T-helper 22 cell (primary cell): ENCODE measurements at places on chromosomes 16 and 17.

- DNase-seq, result no peak
Observed at GRCh38 chr17:15012351-15012980, 252.7 kb downstream of the PMP22 start.

DNA sequence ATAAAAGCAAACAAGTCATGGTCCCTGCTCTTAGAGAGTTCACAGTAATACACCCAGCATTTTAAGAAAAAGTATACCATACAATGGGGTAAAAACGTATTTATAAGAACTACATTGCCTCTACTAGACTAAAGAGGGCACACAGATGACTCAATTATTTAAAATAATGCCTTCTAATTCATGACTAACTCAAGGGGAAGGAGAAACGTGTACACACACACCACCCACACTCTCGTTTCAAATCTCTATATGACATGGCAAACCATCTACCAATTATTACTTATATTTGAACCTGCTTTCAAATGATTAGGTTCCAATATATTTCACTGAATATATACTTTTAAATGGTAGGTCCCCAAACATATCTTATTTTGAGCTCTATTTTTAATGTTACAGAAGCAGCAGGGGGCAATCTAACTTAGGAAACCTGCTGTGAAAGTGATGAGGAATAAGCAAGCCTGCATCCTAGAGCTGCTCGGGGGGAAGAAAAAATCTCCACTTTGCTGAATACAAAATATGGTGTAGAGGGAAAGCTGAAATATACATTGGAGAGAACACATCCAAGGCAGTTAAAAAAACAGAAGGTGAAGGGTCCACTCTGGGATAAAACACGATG lies 232.4 kb upstream of the PSMD7 start:
- DNase-seq, result no peak

- no peak for DNase-seq
Observed at GRCh38 chr17:17722081-17722905, 41.0 kb downstream of the RAI1 start.

GRCh38 chr16:18050777-18051176 lies 285.8 kb downstream of the NPIPA8 start:
- DNase-seq, result no peak

DNA sequence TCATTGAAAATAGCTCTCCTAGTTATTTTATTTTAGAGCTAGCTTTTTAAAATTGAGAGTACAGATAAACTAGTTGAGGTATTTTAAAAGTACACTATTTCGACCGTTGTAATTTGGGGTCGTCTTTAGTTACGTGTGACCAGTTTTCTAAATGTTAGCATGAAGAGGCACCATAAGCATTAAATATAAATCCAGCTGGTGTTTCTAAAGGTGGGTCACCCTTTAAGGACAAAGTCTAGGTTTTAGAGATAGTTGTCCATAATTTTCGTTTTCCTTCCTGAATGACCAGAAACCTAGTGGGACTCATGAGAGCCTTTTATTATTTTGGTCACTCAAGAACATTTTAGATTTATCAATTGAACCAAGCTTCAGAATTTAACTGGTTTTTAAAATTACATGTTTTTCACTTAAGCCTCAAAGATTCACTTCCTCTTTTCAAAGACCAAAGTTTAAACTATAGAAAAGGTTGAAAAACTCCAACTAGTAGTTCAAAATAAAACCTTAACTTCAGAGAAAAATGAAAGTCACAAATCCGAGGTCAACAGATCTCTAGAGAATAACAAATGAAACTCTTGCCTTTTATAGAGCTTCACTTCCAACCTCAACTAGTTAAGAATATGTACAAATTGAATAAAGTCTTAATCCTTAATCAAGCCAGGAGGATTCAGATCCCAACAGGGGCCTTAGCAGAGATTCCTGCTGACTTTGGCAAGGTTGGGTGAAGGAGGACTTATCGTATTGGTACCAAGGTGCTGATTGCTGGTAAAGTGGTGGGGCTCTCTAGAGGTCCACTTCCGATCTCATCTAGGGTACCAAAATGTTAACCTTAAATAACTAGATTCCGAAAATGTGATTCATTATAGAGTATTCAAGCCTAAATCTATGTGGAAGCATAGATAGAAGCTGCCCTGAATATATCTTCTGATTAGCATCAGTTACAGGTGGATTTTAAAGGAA lies 32.5 kb downstream of the PHKB start:
- DNase-seq, result no peak

DNA sequence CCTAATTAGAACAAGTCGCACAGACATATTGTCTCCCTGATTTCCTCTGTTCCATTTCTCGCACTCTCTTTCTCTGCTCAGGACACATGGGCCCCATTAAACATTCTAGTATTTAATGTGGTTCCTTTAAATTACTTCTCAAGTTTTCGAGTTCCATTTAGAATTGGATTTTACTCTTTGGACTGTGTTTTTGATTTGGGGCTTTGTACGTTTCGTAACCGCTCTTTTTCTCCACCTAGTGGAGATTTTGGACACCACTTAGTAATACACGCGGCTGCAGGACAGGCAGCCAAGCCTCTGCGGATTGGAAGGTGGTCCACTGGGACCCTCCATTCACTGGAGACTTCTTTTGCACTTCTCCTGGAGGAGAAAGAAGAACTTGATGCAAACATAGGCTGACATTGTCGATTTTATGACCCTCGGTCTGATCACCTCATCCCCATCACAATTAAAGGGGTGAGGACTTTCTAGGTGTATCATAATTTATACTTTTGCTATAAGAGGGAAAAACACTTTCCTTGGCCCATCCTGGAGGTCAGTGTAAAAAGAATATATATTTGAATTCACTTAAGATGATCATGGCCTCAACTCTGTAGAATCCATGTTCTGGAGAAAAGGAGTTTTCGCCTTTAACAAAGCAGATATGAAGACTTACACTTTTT lies 85.7 kb downstream of the NOG start:
- no peak for DNase-seq

DNA sequence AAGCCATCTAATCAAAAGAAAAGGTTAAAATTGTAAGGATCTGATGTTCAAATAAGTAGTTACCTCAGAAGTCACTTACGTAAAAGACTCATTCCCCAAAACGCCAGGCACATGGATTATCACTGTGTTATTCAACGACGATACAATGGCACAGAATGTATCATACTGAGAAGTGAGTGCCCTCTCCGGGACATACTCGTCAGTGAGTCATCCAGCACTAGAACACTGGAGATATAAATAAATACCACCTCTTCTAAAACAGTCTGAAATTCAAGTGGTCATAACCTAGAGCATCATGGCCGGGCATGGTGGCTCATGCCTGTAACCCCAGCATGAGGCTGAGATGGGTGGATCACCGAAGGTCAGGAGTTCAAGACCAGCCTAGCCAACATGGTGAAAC lies 24.9 kb downstream of the USP31 start:
- no peak for DNase-seq

DNA sequence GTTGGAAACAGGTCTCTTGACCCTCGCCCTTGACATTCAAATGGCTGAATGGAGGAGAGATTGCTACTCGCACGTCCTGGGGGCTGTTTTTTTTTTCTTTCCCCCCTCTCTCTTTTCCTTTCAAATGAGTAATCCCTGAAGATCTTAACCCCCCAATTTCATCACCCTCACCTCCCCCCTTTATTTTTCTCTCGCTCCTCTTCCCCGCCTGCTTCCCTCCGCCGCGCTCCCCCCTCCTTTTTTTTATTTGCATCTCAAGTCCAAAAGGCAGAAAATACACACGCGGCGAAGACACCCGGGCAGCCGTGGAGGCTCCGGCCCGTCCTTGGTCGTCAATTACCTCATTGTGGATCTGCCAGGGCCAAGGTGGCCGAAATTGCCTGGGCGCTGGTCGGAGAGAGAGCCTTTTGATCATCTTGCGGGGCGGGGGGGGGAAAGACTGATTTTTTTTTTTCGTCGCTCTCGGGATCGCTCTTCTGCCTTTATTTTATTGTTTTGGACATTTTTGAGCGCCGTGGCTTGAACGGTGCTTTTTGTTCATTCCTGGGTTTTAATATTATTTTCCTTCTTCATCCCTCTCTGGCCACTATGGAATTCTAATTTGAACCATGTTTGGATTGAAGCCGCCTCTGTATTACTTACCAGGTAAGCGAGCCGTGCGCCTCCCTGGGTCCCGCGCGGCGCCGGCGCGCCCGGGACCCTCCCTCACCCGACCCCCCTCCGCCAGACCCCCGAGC lies 57.2 kb upstream of the GSE1 start:
- DNase-seq, result no peak

DNA sequence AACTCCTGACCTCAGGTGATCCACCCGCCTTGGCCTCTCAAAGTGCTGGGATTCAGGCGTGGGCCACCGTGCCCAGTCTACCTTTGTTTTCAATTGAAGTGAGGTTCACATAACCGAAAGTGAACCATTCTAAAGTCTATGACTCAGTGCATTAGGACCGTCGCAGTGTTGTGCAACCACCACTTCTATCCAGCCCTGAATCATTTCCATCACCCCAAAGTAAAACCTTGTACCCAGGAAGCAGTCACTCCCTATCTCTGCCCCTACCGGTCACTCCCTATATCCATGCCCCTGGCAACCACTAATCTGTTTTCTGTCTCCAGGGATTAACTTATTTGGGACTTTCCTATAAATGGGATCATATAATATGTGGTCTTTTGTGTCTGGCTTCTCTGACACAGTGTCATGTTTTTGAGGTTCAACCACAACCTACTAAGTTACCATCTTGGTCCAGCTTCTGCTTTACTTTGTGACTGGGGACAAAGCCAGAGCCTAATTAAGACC lies 28.3 kb upstream of the CDC42EP4 start:
- DNase-seq, result no peak

GRCh38 chr17:59418732-59419166 lies 87.3 kb downstream of the YPEL2 start:
- DNase-seq, result no peak

GRCh38 chr17:68356520-68356919 lies 65.2 kb downstream of the ARSG start:
- DNase-seq, result peak; percentile 62

DNA sequence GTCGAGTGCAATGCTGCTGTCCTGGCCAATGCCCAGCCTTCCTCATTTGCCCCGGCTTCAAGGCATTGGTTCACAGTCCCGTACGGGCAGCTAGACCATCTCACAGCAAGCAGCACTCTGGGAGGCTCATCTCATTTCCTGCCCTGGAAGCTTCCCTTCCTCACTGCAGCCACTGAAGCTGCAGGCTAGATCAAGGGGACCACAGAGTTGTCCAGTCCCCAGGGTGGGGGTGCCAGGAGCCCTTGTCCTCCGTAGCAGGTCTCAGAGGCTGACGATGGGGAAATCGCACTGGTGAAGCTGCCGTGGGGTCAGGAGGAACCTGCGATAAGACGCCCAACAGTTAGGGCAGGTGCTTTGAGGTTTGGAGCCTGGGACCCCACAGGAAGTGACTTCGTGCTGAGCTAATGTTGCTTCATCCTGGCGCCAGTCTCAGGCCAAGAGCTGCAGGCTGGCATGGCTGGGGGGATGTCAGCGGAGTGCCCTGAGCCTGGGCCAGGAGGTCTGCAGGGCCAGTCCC lies at the start of gene SPNS3:
Gene SPNS3, plus strand, starts transcription at position 426 of the 517 bp plus-strand sequence. Its CDS starts 28 bp downstream, at position 454.
- no peak for DNase-seq
